ENCODE measurements at places on chromosomes 1 and 21. TPM values are rescaled to one million over a fixed set of nuclear protein-coding genes. Genes with fewer than 3 reads are reported as not detected.

Gene TDRD5
- total RNA-seq: 7.6 TPM

Gene XCL2
- total RNA-seq: not detected

Gene TBCE
- total RNA-seq: 25.0 TPM

Gene GPA33
- total RNA-seq: not detected

- no peaks in the 10 kb centered on the region for H3K36me3 ChIP-seq
- no peak overlapping the region for H3K4me3 ChIP-seq
- H3K27me3 ChIP-seq: no peaks in the 10 kb centered on the region
- no peak overlapping the region for H3K27ac ChIP-seq
Measured at GRCh38 chr1:187877220-187877619, 1048.5 kb downstream of the PLA2G4A start.

DNA sequence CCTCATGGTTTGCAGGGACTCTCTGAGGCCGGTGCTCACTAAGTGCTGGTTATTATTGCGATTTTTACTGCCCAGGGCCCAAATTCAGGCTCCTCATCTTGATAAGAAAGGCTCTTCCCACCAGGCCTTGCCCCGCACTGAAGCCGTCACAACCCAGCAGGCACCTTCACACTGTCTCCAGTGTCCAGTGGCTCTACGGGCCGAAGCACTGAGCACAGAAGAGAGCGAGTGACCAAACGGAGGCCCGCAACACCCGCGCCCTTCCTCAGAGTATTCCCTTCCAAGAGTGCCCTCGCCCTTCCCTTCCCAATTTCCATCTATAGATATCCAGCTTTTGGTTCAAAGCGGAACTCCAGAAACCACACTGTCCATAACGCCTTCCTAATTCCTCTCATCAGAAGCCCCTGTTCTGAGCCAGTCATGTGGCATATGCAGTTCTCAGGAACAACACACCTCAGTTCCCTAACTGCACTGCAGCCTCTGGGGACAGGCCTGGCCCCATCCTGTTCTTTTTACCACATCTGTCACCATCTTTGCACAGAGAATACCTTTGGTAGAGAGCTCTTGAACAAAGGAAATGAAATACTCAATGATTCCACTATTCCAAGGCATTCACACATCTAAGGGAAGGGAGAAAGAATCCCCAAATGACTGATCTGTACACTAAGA is 15.1 kb downstream of the FALEC start:
- no peaks in the 10 kb centered on the region for H3K4me1 ChIP-seq
- H3K4me3 ChIP-seq: no peak overlapping the region
- H3K36me3 ChIP-seq: no peaks in the 10 kb centered on the region
- H3K27me3 ChIP-seq: no peaks in the 10 kb centered on the region

- H3K4me1 ChIP-seq: no peaks in the 10 kb centered on the region
- no peak for DNase-seq
- no peaks in the 10 kb centered on the region for H3K27me3 ChIP-seq
- H3K36me3 ChIP-seq: peaks cover 24% of the 10 kb centered on the region
Measured at GRCh38 chr1:156259805-156260204, 11.9 kb upstream of the PAQR6 start.

DNA sequence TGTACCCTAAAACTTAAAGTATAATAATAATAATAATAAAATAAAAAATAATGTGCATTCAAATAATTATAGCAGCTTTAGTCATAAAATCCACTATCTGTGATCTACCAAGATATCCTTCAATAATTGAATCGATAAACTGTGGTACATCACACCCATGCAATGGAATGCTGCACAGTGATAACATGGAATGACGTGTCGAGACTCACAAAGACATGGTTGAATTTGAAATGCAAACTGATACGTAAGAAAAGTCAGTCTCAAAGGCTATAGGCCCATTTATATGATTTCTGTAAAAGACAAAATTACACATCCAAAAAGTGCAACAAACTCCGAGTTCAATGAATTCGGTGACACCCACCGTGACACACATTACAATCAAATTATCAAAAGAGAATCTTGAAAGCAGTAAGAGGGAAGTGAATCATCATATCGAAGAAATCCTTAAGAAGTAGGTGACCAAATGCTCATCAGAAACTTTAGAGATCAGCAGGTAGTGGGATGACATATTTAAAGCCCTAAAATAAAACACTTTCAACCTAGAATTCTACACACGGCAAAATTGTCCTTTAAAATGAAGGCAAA is 5.2 kb upstream of the SPRR2E start:
- no peaks in the 10 kb centered on the region for H3K4me1 ChIP-seq
- H3K4me3 ChIP-seq: no peak overlapping the region
- H3K36me3 ChIP-seq: no peaks in the 10 kb centered on the region
- H3K27ac ChIP-seq: no peak overlapping the region

- H3K27ac ChIP-seq: no peak overlapping the region
- H3K27me3 ChIP-seq: no peaks in the 10 kb centered on the region
- no peaks in the 10 kb centered on the region for H3K4me1 ChIP-seq
- DNase-seq: no peak
- H3K36me3 ChIP-seq: no peaks in the 10 kb centered on the region
Measured at GRCh38 chr1:168966636-168967035, 139.9 kb upstream of the ATP1B1 start.

GRCh38 chr1:177620636-177621190 is 349.1 kb downstream of the SEC16B start:
- H3K36me3 ChIP-seq: no peaks in the 10 kb centered on the region
- no peak overlapping the region for H3K4me3 ChIP-seq
- H3K4me1 ChIP-seq: no peaks in the 10 kb centered on the region
- no peaks in the 10 kb centered on the region for H3K27me3 ChIP-seq
- DNase-seq: no peak

- no peak overlapping the region for H3K27ac ChIP-seq
- peaks cover 2% of the 10 kb centered on the region for H3K4me1 ChIP-seq
- DNase-seq: no peak
- no peaks in the 10 kb centered on the region for H3K27me3 ChIP-seq
Measured at GRCh38 chr1:112533029-112533428, 24.3 kb downstream of the WNT2B start.

- H3K36me3 ChIP-seq: no peaks in the 10 kb centered on the region
- no peak overlapping the region for H3K27ac ChIP-seq
- H3K27me3 ChIP-seq: no peaks in the 10 kb centered on the region
- DNase-seq: no peak
- no peak overlapping the region for H3K4me3 ChIP-seq
Measured at GRCh38 chr1:34779962-34780361, 1.1 kb upstream of the GJB3 start.

- no peaks in the 10 kb centered on the region for H3K27me3 ChIP-seq
- H3K4me3 ChIP-seq: no peak overlapping the region
- DNase-seq: no peak
- H3K4me1 ChIP-seq: peaks cover 3% of the 10 kb centered on the region
Measured at GRCh38 chr1:33387625-33388024, 43.3 kb downstream of the PHC2 start.

All from prostate gland (tissue), 2 donors.